ENCODE measurements at places on chromosomes 5 and 9.

GRCh38 chr5:45795458-45795857 lies 99.3 kb upstream of the HCN1 start:
- no peak for DNase-seq

GRCh38 chr5:6812800-6813731 lies 99.8 kb downstream of the TENT4A start:
- DNase-seq, result no peak

DNA sequence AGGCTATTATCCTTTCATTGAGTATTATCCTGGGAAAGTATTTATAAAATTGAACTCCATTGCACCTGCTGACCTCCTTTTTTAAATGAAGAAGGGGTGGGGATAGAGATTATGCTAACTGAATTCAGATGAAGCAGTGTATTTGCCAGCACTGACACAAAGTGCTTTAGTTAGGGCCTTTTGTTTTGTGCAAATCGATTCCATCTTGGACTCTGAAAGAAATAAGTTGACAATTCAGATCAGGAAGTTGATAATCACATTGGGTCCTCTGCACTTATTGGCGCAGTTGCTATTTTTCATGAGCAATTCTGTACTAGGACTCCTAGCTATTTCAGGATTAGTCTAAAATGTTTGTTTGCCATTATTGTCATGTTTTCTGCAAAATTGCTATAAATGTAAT lies 101.6 kb upstream of the FSD1L start:
- no peak for DNase-seq

DNA sequence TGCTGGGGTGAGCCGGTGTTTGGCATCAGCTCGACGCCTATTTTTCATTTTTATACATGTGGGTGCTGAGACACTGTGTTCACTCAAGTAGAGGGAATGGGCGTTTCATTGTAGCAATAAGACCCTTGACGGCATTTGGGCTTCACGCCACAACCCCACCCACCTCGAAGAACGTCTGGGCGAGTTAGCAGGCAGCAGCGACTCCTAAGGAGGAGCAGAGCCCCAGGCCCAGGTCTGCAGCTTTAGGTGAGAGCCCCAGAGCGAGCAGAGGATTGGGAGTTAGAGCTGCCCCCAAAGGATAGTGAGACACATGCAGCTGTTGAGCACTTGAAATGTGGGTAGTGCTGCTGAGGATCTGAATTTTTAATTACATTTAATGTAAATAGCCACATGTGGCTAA lies 1.6 kb upstream of the ZFP62 start:
- peak; percentile 53 for DNase-seq

- DNase-seq, result peak; percentile 88
These were observed at the start of gene AHRR for GRCh38 chr5:321230-321725. AHRR (plus strand) TSS chr5:321714; CDS start chr5:343903, 22,189 bp downstream.

DNA sequence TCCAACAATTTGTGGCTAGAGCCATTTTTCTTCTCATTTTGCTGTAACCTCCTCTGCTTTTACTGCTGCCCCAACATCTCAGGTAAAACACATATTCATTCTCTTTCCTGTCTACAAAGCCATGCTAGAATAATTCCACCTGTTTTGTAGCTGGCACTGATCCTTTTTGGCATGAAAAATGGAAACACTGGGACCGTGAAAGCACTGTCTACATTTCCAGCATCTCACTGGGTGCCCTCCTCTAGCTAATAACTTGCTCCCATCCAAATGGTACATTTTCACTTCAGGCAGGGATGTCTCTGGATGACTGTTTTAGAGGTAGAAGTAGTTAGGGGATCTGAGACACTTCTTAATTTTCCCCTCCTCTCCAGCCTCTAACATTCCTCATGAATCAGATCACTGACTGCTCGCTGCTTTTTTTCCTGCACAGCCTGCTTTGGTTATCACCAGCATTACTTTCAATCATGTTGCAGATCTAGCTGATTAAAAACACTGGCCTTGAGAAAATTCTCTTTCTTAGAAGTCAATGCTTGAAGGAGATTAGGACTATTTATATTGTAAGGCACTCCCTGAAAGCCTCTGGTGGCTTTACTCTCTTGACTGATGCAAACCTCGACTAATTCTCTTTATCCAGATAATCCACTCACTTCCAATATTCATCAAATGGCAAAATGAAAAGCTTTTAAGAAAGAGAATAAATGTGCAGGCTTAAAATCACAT lies 1312.6 kb upstream of the DMAC1 start:
- no peak for DNase-seq

- DNase-seq, result no peak
These were observed 8.8 kb upstream of the LCP2 start for GRCh38 chr5:170306381-170306831.

GRCh38 chr5:65535529-65535987 lies 27.4 kb downstream of the CENPK start:
- no peak for DNase-seq

DNA sequence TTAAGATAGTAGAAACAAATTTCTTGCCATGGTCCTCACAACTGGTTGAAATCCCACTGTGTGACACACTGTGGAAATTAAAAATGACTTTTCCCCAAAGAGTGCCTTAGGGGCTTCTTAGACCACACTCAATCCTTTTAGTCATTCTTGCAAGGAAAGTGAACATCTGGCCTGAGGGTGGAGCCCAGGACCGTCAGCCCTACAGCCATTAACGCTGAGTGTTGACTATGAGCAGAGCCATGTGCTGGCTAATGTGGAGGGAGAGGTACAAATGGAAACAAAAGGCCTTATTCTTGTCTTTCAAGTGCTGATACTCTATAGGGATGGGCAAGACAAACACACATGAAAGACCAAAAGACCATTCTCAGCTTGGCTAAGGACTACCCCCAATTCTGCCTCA lies 456.5 kb downstream of the ZSWIM6 start:
- DNase-seq, result no peak

DNA sequence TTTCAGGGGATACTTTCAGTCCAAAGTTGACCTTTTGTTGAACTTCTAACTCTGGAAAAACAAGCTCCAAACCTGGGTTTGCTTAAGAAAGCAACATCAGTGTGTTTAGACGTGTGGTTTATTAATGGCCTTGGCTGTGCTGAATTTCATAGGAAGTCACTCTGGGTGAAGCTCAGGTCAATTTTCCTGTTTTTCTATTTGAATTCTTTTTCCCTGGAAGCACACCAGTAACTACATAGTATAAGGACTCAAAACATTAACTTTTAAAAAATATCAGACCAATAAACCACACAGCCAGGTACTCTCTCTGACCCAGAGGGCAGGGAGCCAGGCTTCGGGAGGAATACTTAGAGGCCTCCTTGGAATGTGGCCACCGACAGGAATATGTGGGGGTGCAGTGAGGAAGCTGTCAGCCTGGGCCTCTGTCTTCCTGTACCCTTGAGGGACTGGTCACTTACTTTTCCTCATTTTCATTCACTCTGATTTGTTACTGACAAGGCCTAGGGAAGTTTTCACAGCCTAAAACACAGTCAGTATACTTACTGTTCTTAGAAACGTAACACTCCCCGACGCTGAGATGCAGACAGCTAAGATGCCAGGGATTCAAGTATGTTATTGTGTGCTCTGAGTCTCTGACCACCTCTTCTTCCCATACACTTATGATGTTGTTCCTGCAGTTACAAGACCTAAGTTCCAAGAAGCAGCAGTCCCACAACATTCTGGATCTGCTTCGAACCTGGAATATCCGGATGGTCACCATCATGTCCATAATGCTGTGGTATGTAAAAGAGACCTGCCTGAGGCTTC lies 18.9 kb downstream of the SLC22A5 start:
- DNase-seq, result no peak

DNA sequence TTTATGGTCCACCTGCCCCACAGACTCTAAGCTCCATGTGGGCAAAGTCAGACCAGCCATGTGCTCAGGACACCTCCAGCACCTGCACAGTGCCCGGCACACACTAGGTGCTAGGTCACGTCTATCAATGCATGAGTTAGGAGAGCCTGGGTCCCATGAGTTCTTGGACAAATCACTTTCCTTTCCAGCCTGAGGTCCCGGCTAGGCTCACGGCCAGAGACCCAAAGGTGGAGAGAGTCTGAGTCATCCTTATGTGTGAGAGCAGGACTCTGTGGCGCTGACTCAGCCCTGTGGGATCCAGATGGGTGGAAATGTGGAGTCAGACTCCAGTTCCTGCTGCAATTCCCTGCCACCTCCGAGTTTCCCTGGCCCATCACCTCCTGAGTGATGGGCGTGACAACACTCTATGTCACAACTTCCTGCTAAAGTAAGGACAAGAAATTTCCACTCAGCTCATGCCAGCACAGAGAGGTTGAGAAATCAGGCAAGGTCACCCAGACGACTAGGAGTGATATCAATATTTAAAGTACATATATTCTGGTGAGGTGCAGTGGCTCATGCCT lies 2.5 kb upstream of the ST6GALNAC4 start:
- no peak for DNase-seq

DNA sequence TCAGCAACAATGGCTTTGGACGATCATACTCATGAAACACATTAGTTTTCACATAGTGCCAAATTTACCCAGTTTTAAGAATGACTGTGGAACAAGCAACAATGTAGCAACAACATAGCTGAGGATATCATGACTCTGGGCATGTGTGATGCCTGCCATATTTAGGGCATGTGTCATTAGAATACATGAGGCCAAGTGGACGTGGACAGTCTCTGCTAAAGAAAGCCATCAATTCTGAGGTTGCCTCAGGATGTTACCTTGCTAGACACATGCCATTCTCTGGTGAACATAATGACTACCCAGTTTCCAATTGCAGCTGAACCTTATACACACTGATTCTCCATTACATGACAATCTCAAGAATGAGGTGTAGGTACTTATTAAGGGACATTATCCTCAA lies 103.3 kb upstream of the ADAMTS19 start:
- DNase-seq, result no peak

DNA sequence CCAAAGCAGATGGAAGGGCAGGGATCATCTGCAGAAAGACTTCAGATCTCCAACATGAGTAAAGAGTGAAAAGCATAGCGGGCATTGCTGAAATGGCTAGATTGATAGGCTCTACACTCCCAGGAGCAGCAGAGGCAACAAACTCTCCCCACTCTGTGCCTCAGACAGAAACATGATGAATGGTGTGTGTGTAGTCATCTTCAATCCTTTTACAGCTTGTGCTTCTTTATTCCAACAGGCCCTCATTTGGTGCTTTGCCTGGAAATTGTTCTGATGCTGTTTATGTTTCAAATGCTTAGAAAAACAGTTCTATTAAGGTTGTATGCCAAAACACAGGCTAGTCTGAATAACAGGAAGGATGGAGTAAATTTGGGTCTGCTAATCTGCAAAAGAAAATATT lies 176.2 kb downstream of the DMRTA1 start:
- no peak for DNase-seq

GRCh38 chr9:101527066-101527465 lies 6.6 kb upstream of the RNF20 start:
- no peak for DNase-seq

GRCh38 chr9:105651806-105652205 lies 10.5 kb upstream of the TAL2 start:
- DNase-seq, result peak; percentile 91

- no peak for DNase-seq
These were observed 86.8 kb upstream of the MEGF10 start for GRCh38 chr5:127203818-127204217.

GRCh38 chr9:19022206-19022605 lies 10.8 kb downstream of the SAXO1 start:
- no peak for DNase-seq

GRCh38 chr9:84187090-84187489 lies 153.5 kb downstream of the SLC28A3 start:
- no peak for DNase-seq

DNA sequence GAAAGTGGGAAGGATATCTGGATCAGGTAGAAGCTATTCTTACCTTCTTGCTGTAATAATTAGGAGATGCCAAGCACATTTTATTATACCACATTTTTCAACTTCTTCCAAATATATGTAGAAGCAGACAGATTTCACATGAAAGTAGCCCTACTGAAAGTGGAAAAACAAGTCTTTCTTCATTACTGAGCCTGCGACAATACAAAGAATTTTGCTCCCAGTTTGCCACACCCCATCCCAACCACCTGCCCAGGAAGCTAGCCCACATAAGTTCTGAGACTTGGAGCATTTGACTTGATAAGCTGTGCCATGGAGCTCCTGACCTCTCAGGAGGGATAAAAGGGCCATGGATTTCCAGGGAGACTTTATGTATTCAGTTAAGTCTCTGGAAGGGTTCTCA lies 249.1 kb upstream of the ADCY2 start:
- DNase-seq, result no peak

DNA sequence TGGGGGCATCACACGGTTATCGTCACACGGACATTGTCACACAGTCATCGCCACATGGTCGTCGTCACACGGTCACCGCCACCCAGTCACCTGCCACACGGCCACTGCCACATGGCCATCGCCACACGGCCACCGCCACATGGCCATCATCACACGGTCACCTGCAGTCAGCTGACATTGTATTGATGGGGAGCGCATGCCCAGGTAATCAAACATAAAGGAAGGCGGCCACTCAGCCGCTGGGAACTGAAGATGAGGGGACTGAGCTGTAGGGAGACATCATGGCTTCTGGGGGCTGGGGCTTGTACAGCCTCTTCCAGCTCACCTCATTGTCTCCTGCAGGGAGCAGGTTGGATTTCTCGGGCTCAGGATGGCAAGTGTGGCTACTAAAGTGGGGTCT lies 49.2 kb downstream of the MRPL36 start:
- DNase-seq, result no peak

DNA sequence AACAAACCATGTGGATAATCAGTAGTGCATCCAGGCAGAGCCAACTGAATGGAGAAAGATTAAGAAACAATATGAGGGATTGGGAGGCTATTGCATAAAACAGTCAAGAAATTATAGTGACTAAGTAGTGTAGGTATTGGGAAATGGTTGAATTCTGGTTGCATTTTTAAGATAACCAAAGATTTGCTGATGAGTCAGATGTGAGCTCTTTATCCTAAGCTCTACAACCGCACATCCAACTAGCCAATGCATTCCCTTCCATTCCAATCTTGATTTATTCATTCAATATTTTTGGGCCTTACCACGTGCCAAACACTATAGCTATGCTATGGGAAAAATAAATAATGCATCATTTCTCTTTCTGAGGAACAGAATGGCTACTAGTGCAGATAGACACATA lies 524.5 kb upstream of the RGMB start:
- DNase-seq, result no peak

- DNase-seq, result no peak
These were observed 183.4 kb downstream of the GAPVD1 start for GRCh38 chr9:125444956-125445506.

- DNase-seq, result no peak
These were observed 95.4 kb upstream of the STC2 start for GRCh38 chr5:173423452-173424117.

GRCh38 chr5:132808448-132808847 lies 4.7 kb upstream of the SOWAHA start:
- no peak for DNase-seq

GRCh38 chr5:32098291-32098690 lies 75.8 kb downstream of the GOLPH3 start:
- no peak for DNase-seq

- DNase-seq, result no peak
These were observed at the start of gene CD14 for GRCh38 chr5:140633021-140633471. CD14 (minus strand) TSS chr5:140633175; CDS start chr5:140633071, 104 bp downstream.

DNA sequence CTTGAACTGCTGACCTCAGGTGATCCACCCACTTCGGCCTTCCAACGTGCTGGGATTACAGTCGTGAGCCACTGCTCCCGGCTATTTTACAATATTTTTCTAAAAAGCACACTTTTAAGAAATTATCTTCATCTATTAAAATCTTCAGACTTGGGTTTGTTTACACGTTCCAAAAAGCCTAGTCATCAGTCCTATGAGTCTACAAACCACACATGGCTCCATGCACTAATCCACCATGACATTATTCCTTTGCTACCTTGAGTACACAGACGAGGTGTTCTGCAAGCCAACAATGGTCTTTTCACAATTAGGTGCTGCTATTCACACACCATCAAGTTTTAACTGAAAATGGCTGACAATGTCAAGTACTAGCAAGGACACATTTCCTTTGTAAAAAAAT lies 41.0 kb downstream of the TRPM6 start:
- DNase-seq, result no peak
